ENCODE measurements at places on chromosomes 13 and 19.

- DNase-seq: peak; percentile 9
Observed at GRCh38 chr13:98133946-98134345, 8.9 kb upstream of the FARP1 start.

GRCh38 chr19:18023622-18024251 is 15.8 kb downstream of the ARRDC2 start:
- DNase-seq: peak; percentile 87

GRCh38 chr19:30711296-30711695 is 339.1 kb downstream of the ZNF536 start:
- DNase-seq: no peak

- no peak for DNase-seq
Observed at GRCh38 chr19:18609717-18610051, 3.0 kb upstream of the TMEM59L start.

DNA sequence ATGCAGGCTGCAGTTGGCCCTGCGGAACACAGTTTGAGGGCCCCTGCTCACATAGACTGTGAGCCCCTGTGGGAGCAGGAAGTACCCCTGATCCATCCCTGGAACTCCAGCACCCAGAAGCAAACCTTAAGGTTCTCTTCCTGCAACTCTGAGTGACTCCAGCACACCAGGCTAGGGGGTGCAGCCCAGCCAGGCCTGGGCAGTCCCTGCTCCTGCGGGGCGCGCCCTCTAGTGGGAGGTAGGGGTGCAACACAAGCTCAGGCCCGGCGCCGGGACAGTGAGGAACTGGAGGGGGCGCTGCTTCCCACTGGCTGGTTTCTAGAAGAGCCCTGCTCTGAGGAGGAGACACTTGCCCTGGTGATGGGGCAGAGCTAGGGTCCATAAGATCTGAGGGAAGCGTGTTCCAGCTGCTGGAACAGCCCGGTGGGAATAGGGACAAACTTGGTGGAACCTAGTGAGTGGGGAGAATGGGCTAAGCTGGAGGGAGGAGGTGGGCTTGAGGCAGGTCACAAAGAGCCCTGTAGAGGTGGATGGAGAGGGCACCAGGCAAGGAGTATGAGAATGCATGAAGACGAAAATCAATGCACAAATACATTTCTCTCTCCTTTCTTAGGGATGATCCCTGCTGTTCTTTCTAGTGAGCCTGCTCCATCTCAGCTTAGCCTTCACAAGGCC is 5.0 kb downstream of the ZSCAN5A start:
- peak; percentile 76 for DNase-seq

DNA sequence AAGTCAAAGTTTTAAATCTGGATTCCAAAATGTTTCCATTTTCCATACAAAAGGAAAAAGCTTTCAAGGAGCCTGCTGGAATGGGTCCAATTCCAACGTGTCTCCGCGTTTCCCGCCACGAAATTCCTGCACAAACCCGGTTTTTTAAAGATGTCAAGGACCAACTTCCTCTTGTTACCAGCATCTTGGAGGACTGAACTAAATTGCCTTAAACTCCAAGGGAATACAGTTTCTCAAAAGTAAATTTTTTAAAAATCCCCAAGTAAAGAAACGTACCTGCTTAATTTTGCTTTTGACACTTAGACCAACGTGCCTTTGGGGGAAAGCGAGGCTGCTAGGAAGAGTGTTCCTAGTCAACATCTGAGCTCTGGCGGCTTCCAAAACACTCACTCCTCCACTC is 12.3 kb upstream of the SOX1 start:
- DNase-seq: no peak

- no peak for DNase-seq
Observed at GRCh38 chr13:100534911-100535310, 53.7 kb downstream of the GGACT start.

DNA sequence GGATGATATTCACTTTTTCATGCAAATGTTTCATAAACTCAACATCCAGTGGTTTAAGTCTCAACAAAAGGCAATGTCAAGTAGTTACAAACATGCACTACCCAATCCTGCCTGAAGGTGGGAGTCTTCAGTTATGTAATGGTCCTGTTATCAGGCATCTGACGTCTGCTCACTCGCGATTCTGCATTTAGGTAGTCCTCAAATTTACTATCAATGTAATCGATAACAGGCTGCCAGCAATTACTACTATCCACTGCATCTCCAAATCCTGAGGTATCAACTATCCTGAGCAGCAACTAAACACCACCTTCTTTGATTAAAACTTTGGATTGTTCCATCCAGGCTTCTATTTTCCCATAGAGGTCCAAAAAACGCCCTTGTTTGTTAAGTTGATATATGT is 51.2 kb downstream of the NLRP12 start:
- DNase-seq: peak; percentile 20

DNA sequence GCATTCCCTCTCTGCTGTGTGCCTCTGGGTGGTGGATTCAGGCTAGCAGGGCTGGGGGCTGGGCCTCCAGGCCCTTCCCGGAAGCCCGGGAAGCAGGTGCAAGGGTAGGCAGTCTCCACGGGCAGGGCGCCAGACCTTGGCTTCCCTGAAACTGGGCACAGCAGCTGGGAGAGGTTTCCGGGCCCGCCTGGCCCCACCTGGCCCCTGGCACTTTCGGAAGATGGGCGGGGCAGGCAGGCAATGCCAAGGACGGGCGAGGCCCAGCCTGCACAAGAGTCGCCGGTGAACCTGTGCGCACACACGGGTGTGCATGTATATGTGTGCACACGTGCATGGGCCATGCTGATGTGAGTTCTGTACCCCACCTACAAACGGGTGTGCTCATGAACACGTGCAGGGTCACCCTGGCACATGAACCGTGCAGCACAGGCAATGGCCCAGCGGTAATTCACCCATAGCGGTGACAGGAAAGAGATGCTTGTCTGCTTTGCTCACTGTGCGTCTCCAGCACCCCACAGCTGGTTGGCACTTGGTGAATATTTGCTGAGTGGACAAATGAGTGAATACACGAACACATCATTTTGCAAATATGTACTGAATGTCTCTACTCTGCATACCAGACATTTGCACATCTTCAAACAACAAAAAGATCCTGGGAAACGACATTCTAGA is 15.3 kb downstream of the GADD45B start:
- peak; percentile 64 for DNase-seq

- no peak for DNase-seq
Observed at GRCh38 chr13:73722120-73722519, 412.1 kb downstream of the KLF12 start.

DNA sequence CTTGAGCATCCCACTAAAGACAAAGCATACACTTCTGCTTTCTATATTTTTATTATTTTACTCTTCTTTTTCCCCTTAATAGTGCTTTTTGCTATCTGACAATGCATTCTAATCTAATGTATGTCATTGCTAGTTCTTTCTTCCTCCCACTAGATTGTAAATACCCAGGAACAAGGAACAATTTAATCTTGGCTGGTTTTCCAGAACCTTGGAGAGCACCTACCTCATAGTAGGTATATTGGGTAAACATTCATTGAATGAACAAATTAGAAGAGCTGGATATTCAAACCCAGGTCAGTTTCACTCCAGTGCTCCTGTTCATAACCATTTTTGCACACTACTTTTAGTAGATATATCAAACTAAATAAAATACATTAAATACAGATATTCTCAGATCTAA is 1617.6 kb upstream of the SLC10A2 start:
- no peak for DNase-seq

GRCh38 chr19:15354566-15355296 is 22.4 kb upstream of the BRD4 start:
- DNase-seq: no peak

DNA sequence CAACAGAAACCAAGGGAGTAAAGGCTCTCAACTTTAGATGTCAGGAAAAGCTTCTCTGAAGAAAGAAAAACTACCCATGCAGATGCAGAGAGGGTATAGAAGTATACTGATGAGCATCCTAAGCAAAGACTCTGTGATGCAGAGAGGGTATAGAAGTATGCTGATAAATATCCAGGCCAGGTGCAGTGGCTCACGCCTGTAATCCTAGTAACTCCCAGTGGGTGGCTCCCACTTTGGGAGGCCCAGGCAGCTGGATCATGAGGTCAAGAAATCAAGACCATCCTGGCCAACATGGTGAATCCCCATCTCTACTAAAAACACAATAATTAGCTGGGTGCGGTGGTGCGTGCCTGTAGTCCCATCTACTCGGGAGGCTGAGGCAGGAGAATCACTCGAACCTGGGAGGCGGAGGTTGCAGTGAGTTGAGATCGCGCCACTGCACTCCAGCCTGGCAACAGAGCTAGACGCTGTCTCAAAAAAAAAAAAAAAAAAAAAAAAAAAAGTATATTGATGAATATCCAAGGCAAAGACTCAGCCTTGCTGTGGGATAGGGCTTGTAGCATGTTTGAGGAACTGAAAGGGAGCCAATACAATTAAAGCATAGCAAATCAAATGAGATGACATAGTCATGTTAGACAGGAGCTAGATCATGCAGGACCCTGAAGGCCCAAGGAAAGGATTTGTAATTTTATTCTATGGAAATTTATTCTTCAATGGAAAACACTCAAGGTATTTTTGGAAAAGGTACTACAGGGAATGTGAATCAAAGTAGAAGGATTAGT is 14.9 kb downstream of the UBL3 start:
- DNase-seq: no peak

DNA sequence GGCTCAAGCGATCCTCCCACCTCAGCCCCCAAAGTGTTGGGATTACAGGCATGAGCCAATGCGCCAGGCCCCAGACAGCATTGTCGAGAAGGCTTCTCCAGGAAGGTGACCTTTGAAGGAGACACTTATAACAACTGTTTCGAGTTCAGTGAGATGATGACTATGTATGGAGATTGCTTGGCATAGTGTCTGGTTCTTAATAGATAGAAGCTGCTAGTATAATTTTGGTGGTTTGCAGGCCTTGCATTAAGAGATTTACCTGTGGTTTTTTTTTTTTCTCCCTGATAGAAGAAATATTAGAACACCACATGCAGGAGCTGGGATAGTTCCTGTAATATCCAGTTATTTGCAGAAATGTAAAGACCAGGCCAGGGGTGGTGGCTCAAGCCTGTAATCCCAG is 3.7 kb downstream of the MARCHF2 start:
- DNase-seq: no peak

DNA sequence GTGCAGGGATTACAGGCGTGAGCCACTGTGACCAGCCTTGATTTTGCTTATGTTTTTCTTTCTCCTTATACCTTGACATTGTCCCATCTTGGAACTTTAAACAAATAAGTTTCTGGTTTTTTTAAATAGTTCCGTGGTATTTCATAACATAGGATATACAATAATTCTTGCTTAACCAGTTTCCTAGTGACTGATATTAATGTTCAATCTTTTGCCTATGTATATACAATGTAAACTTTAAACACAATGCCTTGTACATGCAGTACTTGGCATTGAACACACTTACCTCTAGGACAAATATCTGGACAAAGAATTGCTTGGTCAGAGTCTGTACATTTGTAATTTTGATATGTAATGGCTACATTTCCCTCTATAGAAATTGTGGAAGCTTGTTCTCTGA is 24.4 kb upstream of the SPACA4 start:
- DNase-seq: no peak

DNA sequence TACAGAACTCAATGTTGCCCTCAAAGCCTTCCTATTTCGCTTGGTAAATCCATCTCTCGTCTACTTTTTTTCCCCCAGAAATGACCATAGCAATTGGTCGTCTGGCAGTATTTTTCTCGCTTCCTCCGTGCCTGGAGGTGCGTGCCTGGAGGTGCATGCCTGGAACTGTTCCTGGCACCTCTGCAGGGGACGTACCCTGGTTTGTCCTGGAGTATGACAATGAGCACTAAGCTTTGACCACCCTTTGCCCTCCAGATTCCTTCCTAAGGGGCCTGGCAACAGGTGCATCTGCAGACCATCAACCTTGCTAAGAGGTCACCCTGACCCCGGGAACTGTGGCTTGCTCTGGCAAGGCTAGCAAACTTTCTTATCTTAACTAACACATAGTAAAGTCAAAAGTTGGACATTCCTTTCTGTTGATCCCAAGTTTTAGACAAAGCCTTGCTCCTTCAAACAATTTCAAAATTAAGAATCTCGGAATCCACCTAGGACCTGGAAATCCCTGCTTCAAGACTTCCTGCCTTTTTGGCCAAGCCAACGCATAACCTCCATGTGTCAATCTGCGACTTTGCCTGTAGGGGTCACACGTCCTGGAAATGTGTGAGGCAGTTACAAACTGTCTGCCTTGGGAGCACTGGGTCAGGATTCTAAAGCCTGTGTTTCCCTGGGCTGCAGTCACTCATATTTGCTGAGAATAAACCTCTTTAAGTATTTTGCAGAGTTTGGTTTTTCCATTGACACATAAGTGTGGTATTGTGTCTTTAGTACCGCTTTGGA is 28.8 kb upstream of the TUBGCP3 start:
- DNase-seq: peak; percentile 37

DNA sequence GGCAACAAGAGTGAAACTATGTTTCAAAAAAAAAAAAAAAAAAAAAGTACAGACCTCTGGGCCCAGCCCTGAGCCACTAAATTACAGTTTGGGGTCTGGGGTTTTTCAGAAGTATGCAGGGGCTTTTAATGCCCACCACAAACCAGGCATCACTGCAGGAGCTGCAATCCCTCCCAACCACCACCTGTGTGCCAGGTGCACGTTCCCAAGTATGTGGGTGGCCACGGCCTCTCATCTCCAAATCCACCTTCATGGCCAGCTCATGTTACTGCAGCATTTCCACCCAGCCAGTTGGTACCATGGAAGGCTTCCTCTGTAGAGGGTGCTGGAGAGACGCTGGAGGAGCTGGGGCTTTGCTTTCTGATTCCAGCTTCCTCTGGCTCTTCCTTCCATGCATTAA is 26.5 kb downstream of the CEP89 start:
- DNase-seq: no peak

- DNase-seq: no peak
Observed at GRCh38 chr13:20264271-20265018, 32.3 kb upstream of the GJB6 start.

GRCh38 chr19:39166571-39167391 is 30.0 kb upstream of the NCCRP1 start:
- no peak for DNase-seq

DNA sequence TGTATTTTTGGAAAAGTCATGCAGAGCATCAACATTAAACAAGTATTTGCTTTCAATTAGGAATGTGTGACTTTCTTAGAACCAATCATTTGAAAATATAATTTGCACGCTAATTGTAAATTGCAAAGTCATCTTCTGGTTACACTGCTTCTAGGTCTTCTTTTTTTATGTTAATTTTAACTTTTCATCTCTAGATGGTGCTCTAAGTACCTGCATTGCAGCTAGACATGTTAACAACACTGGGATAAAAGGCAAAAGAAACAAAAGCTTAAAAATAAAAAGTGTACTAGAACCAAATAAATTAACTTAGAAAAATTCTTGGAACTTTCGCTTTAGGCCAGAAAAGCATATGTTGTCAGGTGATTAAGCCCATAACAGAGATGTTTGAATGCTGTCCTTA is 2758.2 kb downstream of the PCDH9 start:
- DNase-seq: no peak

- no peak for DNase-seq
Observed at GRCh38 chr13:40149611-40150274, 494.3 kb downstream of the COG6 start.
